Activated CD8-positive, alpha-beta memory T cell treated with anti-CD3 and anti-CD28 coated beads, Interleukin-2, amount 50 U/mL, for 48 hours (primary cell): ENCODE measurements at places on chromosomes 2 and 18.

- DNase-seq, result no peak
These were observed 136.0 kb upstream of the SPOPL start for GRCh38 chr2:138365581-138365980.

DNA sequence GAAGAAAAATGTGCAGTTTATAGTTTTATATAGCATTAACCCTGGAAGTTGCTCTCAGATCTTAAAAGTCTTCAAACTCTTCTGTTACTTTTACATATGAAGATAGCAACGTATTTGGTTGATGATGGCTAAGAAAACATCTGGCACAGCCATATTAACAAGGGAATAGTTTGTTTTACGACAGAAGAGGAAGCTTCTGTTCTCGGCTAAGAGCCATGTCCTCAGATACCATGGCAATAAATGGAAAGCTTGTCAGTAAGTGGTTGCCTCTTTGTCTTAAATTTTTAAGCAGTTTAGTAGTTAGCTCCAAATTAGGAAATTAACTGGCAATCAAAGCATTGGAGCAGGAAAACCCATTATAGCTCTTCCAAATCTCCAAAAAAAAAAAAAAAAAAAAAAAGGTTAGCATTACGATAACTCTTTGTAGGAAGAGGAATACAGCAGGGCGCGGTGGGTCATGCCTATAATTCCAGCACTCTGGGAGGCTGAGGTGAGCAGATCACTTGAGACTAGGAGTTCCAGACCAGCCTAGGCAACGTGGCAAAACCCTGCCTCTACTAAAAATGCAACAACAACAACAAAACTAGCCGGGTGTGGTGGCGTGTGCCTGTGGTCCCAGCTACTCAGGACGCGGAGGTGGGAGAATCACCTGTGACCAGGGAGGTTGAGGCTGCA lies 4.5 kb upstream of the STON1 start:
- DNase-seq, result no peak

GRCh38 chr18:10872304-10872703 lies 277.1 kb downstream of the PIEZO2 start:
- DNase-seq, result no peak

GRCh38 chr18:70195852-70196434 lies 9.5 kb downstream of the RTTN start:
- DNase-seq, result no peak

DNA sequence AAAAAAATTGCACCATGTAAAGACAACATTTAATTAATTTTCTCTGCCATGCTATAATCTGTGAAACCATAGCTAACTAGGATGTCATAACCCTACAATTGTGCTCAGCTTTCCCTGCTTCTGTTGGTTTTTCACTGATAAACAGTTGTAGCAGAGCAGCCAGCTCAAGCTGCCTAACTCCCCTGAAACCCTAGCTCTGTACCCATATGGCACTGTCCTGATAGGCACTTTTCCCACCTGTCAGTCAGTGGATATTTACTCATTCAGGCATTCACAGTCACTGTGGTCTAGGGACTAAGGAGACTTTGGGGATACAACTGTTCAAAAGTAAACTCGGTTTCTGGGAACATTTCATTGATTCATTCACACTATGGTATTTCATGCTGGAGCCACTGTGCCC lies 407.0 kb downstream of the DSEL start:
- no peak for DNase-seq

DNA sequence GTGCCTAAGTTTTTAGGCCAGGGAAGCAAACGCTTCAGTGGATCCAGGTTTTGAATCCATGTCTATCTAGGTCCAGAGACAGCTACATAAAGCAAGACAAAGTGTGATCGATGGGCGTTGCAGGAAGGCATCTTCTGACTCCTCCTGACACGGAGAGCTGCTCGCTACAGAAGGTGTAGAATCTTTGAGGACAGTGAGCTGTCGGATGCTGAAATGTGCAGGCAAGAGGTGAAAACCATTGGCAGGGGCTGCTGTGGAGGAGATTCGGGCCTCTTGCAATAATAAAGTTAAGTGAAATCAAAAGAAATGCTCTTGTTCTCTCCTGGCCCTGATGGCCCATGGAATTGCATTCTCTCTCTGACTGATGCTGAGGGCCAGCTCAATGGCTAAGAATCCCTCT lies 336.2 kb downstream of the CYRIA start:
- no peak for DNase-seq
